Stimulated activated naive CD8-positive, alpha-beta T cell treated with anti-CD3 and anti-CD28 coated beads, Interleukin-15, Interleukin-2, amounts not matched to agents 100 U/mL and 50 U/mL, for 24 hours (primary cell): ENCODE measurements at places on chromosomes 7 and 10.

DNA sequence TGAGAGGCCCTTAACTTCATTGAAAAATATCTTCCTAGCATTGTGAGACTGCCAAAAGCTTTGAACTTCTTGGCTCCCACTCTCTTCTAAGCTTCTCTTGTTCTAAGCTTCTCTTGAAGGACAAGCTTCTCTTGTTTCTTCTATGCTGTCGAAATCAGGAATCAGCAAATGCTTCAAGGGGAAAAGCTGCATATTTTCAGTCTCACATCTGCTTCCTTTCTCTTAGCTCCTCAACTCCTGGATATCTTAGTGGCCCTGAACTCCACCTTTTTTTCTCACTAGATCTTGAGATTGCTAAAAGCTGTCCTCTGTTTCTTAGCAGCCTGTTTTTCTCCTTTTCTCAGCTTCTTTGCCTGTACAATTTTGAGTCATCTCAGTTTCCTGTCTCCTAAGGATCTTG lies 73.0 kb downstream of the NEUROD6 start:
- DNase-seq: no peak

DNA sequence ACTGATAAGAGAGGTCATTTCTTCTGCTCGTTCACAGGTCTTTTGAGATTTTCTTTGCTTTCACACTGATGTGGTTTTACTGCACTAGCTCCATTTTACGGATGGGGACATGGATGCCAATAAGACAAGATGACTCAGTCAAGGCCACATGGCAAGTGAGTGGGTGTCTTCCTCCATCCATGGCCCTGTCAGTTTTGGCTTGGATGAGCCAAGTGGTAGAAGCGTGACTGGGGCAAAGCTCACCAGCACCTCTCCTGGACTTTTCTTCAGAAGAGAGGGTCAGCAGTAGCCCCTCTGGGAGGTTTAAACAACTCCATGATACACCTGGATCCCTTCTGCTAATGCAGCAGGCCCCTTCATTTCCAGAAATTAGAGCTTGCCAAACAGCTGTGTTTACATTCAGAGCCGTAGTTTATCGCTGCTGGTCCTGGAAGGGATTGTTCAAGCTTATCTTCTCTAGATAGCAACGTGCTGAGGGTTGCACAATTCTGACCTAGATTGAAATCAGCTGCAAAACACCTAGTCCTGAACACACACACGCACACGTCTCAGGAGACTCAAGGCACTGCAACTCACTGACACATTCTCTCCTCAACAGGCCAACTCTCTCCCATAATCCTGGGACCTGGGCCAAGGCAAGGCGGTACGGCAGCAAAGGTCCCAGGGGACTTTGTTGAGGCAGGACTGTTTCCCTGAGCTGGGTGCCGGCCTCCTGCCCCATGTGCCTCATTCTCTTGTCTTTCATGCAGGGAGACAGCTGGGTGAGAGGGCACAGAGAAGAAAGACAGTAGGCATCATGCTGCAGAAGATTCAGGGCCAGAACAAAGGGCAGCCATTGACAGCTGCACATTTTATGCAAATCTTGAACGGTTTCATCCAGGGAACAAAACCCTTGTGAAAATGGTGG lies 14.2 kb upstream of the PDCD4 start:
- DNase-seq: peak; percentile 26

DNA sequence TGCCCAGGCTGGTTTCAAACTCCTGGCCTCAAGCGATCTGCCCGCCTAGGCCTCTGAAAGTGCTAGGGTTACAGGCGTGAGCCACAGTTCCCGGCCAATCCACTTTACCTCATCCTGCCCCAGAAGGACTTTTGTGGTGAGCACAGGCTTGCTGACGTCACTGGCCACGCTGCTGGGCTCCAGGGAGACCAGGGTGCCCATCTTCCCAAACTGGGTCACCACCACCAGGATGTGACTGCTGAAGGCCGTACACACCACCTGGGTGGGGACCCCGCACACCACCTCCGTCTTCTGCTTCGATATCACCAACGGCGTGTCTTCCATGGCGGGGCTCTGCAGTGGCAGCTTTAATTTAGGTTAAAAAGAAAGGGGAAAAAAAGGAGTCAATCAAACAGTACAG lies 816 bp downstream of the PSMG3 start:
- peak; percentile 51 for DNase-seq

DNA sequence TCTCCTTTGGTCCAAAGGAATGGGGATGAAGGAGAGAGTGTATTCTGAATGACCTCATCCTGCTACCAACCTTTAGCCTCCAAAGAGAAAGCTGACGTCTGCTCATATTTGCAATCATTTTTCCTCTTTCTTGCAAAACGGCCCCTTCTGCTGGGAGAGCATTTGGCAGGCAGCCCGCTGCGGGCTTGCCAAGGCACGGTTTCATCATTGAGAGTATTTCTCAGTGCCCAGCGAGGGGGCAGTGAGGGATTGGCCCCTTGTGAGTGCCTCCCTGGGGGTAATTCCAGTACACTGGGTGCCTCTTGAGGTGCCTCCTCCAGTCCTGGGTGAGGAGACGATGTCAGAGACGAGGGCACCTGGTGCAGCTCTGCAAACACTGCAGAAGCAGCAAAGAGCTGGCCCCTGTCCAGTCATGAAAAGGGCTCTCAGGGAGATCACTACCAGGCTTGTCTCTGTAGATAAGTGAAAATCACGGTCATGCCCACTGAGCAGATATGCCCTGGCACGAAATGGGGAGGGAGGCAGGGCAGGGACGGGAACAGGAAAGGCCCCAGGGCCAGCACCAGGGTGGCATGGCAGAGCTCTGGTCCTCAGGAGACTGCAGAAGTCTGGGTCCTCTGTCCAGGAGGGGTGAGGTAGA lies 48.7 kb upstream of the SHH start:
- no peak for DNase-seq

DNA sequence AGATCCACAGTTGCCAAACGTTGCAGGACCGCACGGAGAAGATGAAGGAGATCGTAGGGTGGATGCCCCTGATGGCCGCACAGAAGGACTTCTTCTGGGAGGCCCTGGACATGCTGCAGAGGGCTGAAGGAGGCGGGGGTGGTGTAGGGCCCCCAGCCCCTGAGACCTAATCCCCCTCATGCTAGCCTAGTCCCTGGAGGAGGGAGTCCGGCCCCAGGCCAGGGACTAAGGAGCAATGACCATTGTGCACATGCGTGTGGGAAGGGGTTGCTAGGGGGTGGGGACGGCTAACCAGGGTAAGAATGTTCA lies 1.5 kb upstream of the PCOLCE start:
- DNase-seq: no peak
